Stimulated activated naive CD8-positive, alpha-beta T cell treated with anti-CD3 and anti-CD28 coated beads, Interleukin-15, amount 100 ng/mL, for 72 hours (primary cell): ENCODE measurements at places on chromosomes 5 and 9.
A peak's percentile ranks its signal among the peaks of the same experiment; 100 is the strongest.

- no peak for DNase-seq
Observed at GRCh38 chr5:144035046-144035740, 135.3 kb downstream of the YIPF5 start.

DNA sequence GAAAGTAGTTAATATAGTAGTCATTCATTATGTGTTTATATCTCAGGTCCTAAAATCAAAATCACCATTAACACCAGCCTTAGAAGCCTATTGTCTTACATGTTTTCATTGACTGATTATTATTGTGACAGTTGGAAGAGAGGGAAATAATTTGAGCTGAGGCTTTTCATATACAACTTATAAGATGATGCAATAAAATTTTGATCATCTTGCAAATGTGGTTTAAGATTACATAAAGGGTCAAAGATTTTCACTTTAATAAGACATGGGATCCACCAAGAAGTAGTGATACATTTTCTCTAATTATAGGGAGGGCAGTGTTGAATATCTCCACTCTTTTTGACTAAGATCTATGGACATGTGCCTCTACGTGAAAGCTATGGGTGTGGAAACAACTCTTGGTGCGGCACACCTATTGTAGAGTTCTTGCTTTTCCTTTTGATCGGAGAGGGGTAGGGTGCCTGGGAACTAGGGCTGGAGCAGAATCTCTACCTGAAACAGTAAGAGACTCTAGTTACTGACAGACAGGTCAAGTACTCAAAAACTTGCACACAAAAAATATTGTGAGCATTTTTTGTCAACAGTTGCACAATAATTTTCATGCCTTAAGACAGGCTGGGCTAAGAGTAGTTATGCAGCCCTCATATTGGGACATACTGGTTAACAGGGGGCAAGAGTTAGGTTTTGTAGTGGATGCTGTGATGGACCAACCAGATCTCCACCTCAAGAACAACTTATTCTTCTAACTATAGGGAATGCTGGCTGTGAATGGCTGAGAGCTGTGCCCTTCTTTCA, 139.3 kb upstream of the FST start:
- no peak for DNase-seq

GRCh38 chr5:138725818-138726416, 27.3 kb upstream of the CTNNA1 start:
- no peak for DNase-seq

GRCh38 chr5:144247131-144247530, 76.5 kb downstream of the KCTD16 start:
- DNase-seq: no peak

GRCh38 chr9:112864403-112864802, 26.3 kb downstream of the SLC46A2 start:
- DNase-seq: no peak

- DNase-seq: no peak
Observed at GRCh38 chr9:17013891-17014290, 120.9 kb upstream of the CNTLN start.

DNA sequence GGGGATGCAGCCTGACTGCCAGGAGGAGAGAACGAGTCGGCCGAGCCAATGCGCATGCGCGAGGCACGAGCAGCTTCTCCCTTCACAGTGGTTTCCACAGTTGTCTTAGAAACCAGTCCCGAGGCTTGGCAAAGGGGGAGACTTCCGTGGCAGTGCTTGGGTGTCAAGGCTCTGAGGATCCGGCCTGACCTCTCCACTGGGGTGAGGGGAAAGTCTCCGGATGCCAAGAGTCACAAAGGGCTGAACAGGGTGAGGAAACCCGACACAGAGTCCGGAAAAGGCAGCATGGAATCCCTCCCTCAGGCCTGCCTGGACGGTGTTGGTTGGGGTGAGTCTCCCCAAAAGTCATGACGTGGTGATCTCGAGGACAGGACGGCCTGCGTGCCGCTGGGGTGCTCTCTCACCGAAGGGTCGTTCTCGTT, 475.5 kb downstream of the SPATA31A7 start:
- DNase-seq: no peak

DNA sequence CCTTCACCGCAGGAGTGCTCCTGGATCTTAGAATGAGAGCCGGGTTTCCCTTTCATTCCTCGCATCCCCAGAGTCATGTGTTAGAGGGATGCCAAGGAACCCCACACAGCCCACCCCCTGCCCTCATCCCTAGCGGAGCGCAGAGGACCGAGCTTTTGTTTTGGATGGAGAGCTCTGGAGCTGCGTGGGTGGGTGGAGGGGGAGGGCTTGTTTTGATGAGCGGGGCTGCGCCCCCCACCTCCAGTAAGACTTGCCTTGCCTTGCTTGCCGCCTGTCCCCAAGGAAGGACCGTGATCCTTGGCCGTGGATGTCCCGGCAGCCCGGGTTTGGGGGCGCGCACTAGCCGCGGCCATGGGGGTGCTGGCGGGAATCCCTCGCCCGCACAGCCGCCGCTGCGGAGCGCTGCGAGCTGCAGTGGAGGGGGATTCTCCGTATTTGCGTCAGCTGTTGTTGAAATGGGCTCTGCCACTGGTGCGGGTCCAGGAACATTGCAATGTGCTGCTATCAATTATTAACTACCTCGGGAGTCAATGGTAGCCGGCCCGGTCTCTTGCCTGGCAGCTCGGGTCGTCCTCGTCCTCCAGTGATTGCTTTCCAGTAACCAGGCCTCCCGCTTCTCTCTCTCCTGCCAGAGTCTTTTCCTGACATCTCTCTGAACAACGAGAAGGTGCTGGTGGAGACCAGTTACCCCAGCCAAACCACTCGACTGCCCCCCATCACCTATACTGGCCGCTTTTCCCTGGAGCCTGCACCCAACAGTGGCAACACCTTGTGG, 1.0 kb downstream of the EGR1 start:
- peak; percentile 38 for DNase-seq

DNA sequence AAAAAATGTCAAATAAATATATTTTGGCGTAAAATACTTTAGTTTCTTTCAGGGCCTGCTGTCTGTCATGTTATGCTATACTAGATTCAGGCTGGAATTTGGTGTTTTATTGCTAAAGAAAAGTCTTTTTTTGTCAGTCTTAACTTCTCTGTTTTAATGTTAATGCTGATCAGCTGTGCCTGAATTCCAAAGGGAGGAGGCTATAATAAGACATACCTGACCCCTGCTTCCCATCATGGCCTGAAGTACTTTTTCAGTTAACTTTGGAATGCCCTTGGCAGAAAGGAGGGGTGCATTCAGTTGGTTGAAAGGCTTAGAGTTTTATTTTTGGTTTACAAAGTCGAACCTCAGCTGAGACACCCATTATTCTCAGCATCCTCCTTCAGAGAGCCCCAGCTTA, 58.1 kb upstream of the PANK3 start:
- DNase-seq: no peak

DNA sequence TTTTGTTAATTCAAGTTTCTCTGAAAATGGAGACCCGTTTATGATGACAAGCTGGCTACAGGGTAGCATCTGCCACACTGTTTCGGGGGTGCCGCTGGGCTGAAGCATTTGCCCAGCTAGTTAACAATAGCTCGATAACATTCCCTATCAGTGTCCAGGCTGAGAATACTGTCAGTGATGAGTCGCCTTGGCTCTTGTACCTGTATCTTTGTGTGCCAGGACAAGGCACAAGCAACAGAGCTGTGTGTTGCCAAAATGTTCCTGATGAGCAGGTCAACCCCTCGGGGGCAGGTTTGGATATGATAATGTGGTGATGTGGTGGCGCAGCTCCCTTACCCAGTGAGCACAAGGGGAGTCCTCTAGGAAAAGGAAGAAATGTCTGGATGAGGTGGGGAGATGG, 7.0 kb downstream of the TGFBI start:
- DNase-seq: no peak

DNA sequence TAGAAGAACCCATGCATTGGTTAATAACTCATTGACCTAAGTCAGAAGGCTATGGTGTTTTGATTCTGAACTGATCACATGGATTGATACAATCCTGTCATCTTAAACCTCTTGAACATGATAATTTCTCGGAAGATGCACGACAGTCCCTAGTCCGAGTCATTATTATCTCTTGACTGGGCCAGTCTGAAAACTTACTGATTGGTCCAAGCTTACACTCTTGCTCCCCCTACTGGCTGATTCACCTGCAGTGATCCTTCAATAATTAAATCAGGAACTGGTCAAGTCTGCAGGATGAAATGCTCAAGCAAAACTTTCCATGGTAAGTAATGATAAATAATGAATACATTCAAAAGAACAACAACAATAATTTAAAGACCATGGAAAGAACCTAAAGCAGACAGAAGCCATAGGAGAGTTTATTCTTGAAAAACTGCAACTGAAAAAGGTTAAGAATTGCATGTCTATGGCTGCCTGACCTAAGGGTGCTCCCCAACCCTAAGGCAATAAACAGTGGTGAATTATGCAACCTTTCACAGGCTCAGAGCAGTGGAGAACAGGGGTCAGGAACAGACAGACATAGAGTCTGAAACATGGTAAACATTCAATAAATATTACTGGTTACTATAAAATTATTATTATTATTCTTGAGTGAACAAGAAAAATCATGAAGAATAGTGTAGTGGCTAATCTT, 79.3 kb downstream of the BRINP1 start:
- DNase-seq: no peak

DNA sequence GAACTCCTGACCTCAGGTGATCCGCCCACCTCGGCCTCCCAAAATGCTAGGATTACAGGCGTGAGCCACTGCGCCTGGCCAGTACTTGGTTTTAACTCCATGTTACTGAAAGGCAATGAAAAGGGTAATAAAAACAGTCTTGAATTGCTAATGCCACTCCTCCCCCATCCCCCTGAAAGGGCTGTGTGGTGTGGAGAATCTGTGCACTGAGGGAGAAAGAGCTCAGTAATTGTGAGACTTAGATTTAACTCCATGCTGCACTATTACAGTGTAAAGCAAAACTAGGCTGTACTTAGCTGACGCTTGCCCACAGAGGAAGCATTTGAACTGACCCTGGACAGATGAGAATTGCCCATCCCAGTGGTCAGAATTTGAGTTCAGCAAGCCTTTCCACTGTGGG, 1662.4 kb upstream of the ACO1 start:
- DNase-seq: no peak

DNA sequence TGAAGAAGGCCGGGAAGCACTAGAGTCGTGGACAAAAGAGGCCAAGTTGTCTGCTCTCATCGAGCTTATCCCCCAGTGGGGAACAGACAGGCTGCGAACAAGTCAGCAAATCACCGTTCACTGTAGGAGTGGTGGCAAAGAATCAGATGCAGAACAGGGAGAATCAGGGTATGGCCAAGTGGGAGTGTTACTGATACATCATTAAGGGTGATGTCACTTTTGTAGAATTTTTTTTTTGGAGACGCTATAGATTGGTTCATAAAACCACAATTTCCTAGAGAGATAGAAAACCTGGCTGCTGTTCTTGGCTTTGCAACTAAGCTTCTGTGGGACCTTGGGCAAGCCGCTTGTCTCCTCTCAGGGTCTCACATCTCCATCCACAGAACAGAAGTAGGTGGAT, 21.3 kb downstream of the SPRY4 start:
- no peak for DNase-seq
